ENCODE measurements at places on chromosomes 1 and 21. TPM values are rescaled to one million over a fixed set of nuclear protein-coding genes. Genes with fewer than 3 reads are reported as not detected.

SOX13 gene
- total RNA-seq: 3.9 TPM

C1orf226 gene
- total RNA-seq: 0.26 TPM

SOAT1 gene
- total RNA-seq: 34.8 TPM

DNA sequence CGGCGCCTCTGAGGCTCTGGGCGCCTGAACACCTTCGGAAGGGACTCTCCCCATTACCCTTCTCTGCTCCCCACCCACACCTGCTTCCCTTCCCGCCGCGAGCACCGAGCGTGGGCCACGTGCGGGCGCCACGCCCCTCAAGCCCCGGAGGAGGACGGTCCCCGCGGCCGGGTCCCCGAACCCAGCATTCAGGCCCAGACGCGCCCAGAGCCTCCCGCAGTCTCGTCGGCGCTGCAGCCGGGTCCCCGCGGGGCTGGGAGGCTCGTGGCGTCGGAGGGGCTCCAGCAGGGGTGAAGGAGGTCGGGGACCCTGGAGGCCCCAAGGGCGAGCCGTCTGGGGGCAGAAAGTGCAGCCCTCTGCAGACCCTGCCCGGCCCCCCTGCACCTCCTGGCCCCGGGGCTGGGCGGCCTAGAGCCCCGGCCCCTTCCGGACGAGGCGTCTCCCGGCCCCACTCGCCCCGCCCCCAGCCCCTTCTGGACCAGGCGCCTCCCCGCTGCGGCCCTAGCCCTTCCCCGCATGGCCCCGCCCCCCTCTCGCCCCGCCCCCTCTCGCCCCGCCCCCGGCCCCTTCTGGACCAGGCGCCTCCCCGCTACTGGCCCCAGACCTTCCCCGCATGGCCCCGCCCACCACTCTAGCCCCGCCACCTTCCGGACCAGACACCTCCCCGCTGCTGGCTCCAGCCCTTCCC, 378 bp upstream of the SMIM1 start:
- H3K4me3 ChIP-seq: peak overlapping the region; percentile 82
- H3K27ac ChIP-seq: no peak overlapping the region
- DNase-seq: peak; percentile 92
- no peaks in the 10 kb centered on the region for H3K27me3 ChIP-seq
- peaks cover 10% of the 10 kb centered on the region for H3K4me1 ChIP-seq
